ENCODE measurements at places on chromosomes 2 and 18. TPM values are rescaled to one million over a fixed set of nuclear protein-coding genes. Genes with fewer than 3 reads are reported as not detected.

DNA sequence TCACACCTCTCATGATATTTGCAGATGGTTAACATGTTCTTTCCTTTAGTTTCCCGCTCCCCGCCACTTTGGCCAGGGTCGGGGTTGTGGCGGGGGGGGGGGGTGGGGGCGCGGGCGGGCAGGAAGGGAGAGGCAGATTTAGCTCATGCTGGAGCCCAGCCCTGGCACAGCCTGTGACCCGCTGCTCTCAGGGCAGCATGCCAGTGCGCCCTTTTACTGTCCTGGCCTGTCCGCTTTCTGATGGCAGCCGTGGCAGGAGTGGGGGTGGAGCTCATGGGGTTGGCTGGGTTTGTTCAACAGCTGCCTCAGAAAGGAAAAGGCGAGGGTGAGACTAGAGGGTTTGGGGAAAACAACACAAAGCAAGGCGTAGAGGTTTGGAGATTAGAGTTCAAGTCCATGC lies 56.1 kb downstream of the TNP1 start:
- no peak for DNase-seq

DNA sequence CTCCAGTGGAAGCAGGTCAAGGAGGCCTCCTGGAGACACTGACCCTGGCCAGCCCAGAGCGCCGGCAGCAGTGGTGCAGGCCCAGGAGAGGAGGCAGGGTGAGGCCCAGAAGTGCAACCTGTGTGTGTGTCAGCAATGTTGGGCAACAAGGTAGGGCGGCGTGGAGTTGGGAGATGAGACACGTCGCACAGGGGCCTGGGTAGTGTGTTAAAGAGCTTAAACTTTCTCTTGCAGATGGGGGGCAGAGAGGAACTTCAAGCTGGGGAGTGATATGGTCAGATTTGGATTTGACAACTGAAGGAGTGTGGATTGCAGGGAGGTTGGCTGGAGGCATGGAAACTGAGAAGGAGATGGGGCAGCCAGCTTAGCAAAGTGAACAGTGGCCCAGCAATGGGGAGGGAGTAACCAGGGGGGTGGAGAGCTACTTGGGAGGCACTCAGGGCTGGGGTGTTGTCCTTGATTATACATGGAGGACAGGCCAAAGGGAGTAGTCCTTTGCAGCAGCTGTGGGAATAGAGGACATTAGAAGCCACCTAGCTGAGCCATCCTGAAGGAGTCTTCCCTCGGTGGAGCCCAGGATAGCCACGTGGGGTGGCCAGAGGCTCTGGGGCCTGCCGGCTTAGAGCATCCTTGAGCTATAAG lies 278.6 kb upstream of the HS6ST1 start:
- DNase-seq, result no peak

- peak; percentile 74 for DNase-seq
These were observed 1.5 kb downstream of the PXDN start for GRCh38 chr2:1742681-1743395.

DNA sequence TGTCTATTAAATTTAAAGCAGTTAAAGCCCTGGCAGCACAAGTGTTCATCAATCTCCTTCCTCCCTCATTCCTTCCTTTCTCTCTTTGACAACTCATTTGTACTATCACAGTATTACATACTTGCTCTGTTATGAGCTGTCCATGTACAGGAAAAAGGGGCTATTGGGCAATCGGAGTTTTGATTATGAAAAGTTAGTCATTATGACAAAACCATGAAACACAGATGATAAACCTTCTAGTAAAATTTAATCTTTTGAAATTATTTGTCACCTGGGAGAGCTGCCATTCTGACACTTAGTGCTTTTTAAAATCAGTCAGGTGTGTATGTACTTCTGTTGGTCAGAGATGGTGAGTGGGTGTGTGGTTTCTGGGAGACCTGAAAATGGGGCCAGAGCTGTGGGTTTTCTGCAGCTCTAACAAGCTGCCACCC lies 39.4 kb downstream of the MAP4K4 start:
- DNase-seq, result no peak

- no peak for DNase-seq
These were observed 126.3 kb upstream of the BCL2L11 start for GRCh38 chr2:110994250-110994961.

- no peak for DNase-seq
These were observed 2.2 kb upstream of the UGT1A6 start for GRCh38 chr2:233690444-233690843.

DNA sequence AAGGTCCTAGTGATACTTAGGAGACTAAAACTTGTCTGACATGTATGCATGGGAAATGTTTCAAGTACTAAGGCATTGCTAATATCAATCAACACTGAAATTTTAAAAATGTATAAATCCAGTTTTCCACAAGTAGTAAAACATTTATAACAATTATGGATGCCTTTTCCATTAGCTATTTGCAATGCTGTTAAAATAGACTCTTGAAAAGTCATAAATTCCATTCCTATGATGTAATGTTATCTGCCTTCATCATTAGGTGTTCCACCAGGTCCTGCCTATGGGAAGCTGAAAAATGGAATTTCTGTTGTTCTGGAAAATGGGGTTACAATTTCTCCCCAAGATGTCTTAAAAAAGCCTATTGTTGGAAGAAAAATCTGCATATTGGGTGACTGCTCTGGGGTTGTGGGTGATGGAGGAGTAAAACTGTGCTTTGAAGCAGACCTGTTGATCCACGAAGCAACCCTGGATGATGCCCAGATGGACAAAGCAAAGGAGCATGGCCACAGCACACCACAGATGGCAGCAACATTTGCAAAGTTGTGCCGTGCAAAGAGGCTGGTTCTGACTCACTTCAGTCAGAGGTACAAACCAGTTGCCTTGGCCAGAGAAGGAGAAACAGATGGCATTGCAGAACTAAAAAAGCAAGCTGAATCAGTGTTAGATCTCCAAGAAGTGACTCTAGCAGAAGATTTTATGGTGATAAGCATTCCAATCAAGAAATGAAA lies 18.7 kb downstream of the ELAC1 start:
- DNase-seq, result no peak

DNA sequence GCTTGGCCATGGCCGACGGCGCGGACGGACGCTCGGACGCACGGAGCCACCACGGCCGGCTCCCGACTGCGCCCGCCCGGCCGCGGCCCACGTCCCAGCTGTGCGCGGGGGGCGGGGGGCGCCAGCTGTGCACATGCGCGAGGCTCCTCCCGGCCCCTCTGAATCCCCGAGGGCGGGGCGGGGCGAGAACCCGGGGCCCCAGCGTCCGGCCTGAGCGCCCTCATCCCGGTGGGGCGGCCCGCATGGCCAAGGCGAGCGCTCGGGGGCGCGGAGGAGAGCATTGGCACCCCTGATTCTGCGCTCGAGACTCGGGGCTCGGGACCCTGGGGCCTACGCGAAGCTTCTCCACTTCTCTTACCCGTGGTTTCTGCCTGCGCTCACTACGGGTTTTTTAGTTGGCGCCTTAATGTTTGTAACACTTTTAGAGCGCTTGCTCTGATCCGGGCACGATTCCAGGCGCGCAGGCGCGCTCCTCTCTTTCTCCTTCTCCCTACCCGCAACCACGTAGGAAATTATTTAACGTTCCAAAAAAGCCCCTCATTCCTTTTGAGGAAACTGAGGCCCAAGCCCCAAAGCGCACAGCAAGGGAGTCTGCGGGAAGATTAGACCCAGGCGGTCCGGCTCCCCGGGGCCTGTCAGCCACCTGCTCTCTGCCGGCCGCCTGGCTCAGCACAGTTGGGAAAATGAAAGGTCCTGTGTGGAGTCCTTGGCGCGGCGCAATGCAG lies at the start of gene PXDN:
Gene PXDN (minus strand): TSS at position 70 of the 725 bp plus-strand sequence. CDS start 60 bp downstream, at position 10.
- DNase-seq, result peak; percentile 15

- DNase-seq, result no peak
These were observed 245.7 kb downstream of the TWIST2 start for GRCh38 chr2:239093542-239093941.

DNA sequence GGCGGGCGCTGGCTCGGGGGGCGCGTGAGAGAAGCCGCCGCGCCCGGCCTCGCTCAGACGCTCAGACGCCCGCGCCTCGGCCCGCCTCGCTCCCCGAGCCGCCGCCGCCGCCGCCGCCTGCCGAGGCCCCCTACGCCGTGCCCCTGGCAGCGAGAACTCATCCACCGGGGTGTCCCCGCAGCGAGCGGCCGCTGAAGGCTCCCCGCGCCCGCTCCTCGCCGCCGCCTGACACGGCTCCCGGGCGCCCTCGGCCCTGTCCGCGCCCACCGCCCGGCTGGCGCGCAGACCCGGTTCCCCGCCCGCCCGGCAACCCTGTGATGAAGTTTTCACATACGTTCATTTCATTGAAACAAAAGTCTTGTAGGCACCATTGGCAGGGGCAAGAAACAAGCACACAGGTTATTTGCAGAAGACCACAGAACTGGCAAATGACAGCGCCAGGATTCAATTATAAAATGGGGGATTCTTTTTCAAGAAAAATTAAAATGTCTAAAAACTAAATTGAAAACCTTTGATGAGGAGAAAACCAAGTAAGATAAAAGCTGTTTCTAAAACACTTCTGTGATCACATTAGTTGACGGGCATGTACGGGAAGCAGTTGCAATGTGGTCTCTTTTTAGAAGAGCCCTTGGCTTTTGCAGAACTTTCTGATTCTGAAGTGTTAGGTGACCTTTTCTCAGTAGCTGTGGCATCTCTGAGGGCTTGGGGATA lies 50.5 kb upstream of the TUBA3D start:
- DNase-seq, result no peak

Gene TGFA
- 13.7 TPM for total RNA-seq

Gene PAX8
- total RNA-seq, result 3.8 TPM

Gene RGPD4
- total RNA-seq, result not detected

Gene DSG1
- not detected for total RNA-seq
